ENCODE measurements at places on chromosomes 2 and 18.

DNA sequence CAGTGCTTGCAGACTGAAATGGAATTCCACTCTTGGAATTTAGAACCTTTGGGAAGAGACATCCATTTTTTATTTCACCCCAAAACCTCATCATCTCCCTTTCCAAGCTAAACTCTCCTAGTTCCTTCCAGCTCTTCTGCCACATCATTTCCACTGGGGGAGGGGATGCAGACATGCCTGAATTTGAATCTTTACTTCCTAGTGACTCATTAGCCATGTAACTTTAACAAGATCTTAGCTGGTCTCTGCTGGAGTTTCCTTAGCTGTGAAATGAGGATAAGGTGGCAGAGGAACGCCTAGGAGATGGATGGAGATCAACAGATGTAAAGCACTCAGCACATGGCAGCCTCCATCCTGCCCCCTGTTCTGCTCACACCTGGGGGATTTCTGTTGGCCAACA is 266.8 kb downstream of the EN1 start:
- DNase-seq, result no peak

- no peak for DNase-seq
These were observed 926.4 kb upstream of the FANCL start for GRCh38 chr2:59167514-59167913.

DNA sequence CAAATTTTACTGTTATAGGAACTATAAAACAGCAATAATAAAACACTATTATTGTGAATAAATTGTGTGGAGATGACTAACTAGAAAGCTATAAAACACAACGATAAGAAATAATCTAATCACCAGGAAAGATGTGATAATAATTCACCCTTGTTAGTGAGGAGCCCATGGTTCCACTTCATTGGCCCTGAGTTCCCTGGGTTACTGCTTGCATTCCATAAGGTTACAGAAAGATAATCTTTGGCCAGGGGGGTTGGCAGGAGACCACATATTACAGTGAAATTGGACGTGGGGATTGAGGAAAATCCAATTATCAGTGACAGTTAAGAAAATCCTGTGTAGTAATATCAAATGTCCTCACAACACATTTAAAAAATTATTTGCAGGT is 2.5 kb upstream of the CPO start:
- DNase-seq, result no peak

DNA sequence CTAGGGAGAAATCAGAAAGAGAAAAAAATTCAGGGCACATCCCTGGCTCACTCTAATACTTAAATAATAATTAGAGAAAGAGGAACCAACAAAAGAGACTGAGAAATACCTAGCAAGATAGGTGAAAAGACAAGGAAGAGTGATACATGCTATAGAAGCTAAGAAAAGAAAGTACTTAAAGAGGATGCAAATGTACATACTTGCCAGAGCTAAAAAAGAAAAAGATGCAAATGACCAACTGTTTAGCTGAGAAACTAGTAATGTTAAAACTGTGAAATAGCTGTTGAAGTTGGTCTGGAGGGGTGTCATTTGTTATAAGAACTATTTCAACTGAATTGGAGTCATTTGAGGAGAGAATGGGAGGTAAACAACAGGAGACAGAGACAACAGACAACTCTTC is 412.2 kb downstream of the SPAG16 start:
- DNase-seq, result no peak

- DNase-seq, result no peak
These were observed 386 bp upstream of the YIPF4 start for GRCh38 chr2:32277363-32277673.

GRCh38 chr2:88667219-88667618 is 24.3 kb upstream of the RPIA start:
- DNase-seq, result no peak

- no peak for DNase-seq
These were observed 163.3 kb upstream of the VWC2L start for GRCh38 chr2:214247531-214247930.

GRCh38 chr2:157155992-157156391 is 101.5 kb upstream of the GALNT5 start:
- DNase-seq, result no peak

GRCh38 chr18:79030680-79031079 is 38.5 kb upstream of the ATP9B start:
- DNase-seq, result no peak

DNA sequence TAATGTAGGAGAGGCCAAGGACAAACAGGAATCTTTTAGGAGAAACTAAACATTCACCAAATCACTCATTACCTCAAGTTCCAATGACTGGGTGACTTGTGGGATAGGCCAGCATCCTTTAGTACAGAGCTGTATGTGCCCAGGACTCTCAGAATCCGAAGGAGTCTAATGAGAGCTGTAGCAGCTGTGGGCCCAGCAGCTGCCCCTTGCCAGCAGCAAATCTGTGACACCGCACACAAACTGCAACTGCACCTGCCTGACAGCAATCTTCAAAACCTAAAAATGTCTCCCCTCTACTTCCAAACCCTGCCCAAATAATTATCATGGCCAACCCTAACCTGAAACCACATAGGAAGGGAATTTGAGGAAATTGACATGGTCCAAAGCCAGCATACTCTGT is 44.5 kb upstream of the ACVR2A start:
- DNase-seq, result no peak

GRCh38 chr2:192197357-192197756 is 2.6 kb upstream of the TMEFF2 start:
- peak; percentile 2 for DNase-seq

GRCh38 chr18:3305354-3305762 is 43.4 kb downstream of the MYL12B start:
- DNase-seq, result peak; percentile 34

- peak; percentile 66 for DNase-seq
These were observed 134.3 kb downstream of the THADA start for GRCh38 chr2:43461453-43462073.

- peak; percentile 57 for DNase-seq
These were observed 36.9 kb downstream of the ATP9B start for GRCh38 chr18:79106084-79106483.

DNA sequence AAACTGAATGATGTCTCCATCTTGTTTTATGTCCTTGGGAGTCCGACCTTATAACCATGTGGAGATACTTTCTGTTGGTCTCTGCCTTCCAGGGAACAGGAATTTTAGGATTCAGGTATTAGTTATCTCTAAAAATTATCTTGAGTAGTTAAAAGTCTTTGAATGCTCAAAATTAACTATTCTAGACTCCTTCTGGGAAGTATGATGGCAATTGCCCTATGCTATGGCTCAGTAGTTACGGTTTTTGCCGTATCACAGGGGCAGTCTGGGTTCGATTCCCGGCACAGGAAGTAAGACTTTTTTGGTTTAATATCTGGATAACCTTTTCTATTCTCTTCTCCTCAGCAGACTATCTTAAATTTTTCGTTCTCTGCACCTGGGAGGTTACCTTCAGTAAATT is 708.7 kb upstream of the LRATD1 start:
- no peak for DNase-seq

- no peak for DNase-seq
These were observed 14.2 kb upstream of the CLASP1 start for GRCh38 chr2:121663434-121663833.

DNA sequence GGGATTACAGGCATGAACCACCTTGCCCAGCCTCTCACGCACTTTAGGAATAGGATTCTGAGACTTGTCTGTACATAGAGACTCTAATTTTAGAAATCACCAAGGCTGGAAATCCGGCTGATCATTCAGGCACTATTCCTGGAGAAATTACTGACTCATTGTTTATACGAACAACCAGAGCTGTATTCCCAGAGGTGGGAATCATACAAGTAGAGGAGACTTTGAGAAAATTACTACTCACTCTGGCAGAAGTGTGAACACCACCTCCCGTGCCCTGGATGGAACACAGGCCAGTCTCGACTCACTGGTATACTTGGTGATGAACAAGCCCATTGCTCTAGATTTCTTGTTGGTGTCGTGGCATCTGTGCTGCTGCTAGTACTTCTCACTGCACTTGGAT is 5.8 kb upstream of the ADNP2 start:
- no peak for DNase-seq

DNA sequence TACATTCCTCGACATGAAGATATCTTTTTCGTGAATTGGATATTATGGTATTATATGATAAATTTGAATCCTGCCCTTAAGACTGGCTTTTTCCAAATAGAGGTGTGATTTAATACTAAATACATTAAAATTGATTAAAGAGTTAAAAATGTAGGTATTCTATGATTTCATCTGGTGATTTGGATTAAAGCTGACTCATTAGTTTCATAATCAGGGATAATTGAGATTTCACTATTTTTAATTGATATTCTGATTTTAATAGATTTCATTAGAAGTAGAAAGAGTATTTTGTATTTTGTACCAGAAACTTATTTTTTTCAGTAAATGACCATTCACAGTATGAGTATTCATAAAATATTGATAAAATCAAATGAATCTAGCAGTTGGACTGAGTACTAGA is 524.1 kb downstream of the PLCL1 start:
- no peak for DNase-seq

DNA sequence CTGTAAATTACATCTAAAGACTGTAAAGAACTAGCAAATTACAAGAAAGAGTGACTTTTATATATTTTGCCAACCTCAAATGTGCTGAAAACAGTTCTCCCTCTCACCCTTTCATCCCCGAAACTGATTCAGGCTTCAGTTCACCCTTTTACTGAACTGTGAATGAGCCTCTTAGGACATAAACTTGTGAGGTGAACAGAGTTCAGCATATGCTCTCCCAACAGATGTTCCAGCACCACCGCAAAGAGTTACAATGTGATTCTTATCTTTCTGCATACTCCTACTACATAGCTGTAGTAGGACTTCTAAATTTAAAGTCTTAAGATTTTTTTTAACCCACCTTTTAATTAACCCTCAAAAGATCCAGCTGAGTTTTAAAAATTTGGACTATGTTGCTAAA is 1.2 kb upstream of the ZCCHC2 start:
- no peak for DNase-seq

GRCh38 chr2:189267925-189268579 is 88.5 kb upstream of the COL5A2 start:
- DNase-seq, result no peak

DNA sequence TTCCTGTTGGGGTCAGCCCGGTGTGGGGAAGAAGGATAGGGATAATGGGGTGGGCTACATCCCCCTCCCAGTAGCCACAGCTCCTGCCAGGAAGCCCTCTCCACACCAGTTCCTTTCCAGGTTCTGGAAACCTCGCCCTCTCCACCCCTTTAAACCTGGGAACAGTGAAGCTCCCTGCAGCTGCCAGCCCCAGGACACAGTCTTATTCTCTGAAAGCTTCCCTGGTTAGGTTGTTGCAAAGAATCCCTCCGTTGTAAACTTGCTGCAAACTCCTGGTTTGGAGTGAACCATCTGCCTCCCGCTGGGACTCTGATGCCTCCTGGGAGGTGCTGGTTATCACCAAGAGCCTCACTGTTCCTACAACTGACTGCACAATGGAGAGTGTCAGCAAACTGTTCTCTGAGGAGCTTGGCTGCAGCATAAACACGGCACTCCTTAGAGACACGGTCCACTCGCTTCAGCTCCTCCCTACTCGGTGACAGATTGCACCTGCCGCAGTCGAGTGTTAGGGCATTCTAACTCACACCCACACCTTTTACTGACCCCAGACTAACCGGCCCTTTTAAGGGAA is 261.8 kb upstream of the RAB6C start:
- no peak for DNase-seq

DNA sequence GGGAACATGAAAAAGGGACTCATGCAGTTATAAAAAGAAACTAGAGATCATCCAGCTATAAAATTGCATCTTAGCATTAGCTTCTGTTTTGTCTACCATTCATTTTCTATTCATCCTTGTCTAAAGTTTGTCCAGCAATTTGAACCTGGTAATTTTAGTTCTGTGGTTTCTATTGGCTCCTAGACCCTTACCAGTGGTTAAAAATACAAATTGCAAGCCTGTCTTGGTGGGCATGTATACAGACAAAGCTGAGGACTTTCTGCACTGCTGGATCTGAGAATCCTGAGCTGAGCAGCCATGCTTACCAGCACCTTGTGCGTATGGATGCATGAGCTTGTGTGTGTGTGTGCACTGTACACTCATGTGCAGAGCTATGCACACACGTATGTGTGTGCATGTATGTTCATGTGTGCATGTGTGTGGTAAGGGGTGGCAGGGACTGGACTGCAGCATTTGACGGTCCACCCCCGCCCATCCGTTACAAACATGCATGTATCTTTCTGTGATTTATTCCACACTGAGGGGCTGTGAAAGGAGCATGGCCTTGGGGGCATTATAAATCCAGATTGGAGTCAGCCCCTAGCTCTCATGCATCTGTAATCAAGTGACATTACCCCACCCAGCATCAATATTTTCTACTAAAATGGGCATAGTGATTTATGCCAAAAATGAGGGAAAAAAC is 144.7 kb downstream of the FAM210A start:
- DNase-seq, result no peak

DNA sequence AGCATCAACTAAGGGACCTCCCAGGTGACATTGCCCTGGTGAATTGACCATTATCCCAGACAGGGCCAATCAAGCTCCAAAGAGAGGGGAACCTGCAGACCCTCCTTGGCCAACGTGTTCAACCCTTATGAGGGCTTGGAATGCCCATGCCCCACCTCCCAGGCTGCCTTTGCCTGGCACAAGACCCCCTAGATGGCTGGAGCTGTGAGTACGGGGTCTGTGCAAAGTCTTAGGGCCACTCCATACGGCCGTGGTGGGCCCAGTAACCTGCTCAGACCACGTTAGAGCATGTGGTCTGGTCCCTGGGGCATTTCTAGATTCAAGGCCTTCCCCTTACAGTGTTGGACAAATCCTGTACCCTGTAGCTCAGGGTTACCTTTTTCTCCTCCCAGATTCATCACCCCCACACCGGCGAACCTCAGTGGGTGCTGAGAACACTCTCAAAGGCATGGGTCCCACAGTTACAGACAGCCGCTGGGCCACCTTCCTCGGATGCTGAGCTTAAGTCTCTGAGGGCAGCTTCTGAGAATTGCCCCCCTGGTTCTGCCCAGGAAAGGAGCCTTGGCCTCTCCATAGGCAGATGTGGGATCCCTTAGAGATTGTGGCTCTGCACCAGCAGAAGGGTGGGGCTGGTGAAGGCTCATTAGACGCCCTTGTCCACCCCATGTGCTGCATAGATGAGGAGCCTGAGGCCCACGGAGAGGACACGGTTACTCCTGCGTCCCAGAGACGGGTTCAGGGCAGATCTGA is 18.3 kb upstream of the KCNK3 start:
- DNase-seq, result no peak

DNA sequence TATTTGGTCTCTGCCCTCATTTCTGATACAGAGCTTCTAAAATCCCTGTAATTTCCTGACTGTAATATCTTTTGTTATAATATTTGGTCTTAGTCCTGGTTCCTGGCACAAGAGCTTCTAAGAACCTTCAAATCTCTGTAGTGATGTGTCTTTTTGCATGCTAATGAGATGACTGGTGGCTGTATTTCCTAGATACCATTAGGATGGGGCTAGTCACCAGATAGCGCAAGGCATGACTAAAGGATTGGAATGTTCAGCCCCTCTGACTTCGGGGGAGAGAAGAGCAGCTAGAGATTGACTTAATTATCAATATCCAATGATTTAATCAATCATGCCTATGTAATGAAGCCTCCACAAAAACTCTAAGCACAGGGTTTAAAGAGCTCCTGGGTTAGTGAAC is 620.8 kb upstream of the ACVR2A start:
- no peak for DNase-seq

- DNase-seq, result no peak
These were observed 42.7 kb downstream of the ZFP36L2 start for GRCh38 chr2:43183743-43184142.

Data from inflammatory macrophage treated with lipopolysaccharide for 4 hours (primary cell).